ENCODE measurements at places on chromosomes 7 and 10.
A peak's percentile ranks its signal among the peaks of the same experiment; 100 is the strongest.

DNA sequence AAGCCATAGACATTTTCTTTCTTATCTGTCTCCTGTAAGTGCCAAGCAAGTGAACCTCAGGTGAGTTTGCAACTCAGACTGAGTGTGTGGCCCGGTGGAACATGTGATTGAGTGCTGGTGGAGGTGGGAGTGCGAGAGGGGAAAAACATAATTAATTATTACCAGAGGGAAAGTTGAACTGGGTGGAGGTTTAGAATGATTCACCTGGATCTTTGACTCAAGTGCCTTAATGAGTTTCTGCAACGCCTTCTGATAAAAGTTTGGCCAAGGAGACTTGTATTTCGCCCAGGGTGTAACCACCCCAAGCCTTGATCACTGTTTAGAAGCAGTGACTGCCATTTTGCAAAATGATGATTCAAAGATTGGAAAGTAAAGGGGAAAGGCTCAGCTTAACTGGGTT is 513.9 kb downstream of the GATA3 start:
- no peak for DNase-seq

DNA sequence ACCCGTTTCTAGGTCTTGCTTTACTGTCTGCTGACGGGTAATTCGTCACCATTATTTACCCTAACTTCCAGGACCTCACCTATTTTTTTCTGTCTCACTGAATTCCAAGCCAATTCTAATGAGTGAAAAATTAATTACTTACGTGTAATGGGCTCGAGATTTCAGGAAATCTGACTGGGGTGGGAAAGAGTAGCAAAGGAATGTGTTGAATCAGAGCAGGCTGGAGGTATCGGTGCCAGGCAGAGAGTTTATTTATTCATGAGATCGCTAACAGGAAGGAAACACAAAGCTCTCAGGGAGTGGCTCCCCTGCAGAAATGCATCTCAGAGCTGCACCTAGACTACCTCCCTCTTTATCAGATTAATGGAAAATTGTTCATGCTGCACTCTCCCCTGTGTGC is 4.0 kb upstream of the DIP2C start:
- no peak for DNase-seq

- peak; percentile 30 for DNase-seq
Measured at GRCh38 chr7:37234928-37235327, 213.7 kb downstream of the ELMO1 start.

DNA sequence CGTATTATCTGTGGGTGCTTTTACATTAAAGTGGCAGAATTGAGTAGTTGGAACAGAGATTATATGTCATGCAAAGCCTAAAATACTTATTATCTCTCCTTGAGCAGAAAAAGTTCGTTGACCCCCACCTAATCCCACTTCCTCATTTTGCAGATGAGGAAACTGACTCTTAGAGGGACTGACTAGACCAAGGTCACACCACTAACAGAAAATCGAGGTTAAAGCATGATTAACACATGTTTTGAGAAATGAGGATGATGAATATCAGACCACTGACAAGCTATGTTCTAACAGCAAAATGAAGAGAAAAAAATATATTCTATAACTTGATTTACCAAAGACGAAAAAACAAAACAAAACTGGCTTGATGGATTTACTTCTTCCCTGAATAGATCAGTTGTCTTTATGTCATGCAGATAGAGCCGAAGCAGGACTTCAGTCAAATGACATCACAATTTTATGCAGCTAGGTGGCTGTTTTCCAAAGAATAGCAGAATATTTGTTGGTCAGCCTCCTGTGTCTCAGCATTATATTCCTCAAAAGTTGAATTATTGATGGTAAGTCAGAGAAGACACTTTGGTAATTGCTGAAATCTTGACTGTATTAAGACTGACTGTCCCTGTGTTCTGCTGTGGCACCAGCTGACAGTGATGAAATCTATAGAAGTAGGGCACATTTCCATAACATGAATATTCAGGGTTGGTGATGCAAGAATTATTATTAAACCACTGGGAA is 24.2 kb upstream of the SMIM30 start:
- DNase-seq: no peak

DNA sequence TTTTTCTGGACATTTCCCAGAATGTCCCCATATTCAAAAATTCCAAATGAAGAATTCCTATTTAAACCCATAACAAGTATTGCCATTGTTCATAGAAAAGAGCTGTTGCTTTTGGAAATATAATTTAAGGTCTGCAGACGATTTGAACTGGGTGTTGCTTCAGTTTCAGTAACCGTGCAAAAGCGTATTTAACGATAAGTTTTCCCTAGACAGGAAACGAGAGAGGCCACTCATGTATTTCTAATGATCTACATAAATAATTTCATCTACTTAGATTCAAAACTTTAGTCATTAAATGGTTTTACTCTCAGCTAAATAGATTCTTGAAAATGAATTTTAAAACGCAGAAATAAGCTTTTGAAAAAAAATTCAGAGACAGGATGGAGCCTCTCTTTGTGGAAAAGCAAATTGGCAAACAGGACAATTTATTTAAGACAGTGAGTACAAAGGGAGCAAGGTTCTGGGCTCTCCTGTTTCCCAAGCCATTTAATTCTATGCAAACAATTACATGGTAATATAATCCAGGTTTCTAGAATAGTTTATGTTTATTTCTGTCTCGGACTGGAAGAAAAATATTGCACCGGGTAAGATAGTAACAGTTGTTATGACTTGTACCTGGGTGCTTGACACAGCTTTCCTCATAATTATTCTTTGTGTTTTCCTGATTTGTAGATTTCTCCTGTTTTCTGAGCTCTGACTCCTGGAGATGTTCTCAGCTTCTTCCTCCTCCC is 263.0 kb downstream of the BAMBI start:
- DNase-seq: no peak
